ENCODE measurements at places on chromosomes 2 and 18.

GRCh38 chr2:164504253-164504652 lies 117.0 kb downstream of the GRB14 start:
- DNase-seq: no peak

DNA sequence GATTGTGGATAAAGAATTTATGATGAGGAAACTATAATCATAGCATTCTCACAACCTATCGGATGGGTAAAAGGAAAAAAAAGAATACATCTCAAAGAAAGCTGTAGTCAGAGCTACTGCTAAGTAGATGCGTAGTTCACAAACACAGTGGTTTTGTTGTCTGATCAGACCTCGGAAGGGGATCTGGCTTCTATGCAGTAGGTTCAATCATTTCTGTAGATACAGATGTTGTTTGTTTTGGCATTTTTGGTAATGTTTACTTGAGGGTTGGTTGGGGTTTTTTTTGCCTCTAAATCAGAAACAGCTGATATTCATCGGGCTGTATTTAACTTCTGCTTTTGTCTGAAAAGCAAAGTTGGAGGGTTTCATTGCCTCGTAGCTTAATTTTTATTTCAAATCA lies 42.1 kb downstream of the NPAS2 start:
- DNase-seq: no peak

DNA sequence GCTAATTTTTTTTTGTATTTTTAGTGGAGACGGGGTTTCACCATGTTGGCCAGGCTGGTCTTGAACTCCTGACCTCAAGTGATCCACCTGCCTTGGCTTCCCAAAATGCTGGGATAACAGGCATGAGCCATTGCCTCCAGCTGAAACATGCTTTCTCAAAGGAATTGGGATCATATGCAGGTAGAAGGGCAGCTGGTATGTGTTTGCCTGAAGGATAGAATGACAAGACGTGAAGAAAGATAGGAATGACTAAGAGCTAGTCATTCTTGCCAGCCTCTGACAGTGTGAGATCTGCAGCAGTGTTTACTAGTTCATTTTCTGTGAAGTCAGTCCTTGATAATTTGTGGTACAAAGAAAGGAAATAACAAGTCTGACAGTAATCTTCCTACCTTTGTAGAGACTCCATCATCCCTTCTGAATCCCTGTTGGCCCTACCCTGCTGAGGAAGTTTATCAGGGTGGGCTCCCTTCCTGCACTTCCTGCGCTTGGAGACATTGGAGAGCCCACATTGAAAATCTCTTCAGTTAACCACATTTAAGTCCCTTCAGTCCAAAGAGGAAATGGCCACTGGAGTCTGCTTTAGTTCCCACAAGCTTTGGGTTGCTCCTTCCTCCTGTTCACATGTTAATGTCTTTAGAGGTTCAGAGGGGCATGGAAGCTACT lies 14.7 kb downstream of the CFLAR start:
- no peak for DNase-seq

GRCh38 chr2:230700447-230700846 lies 12.2 kb upstream of the CAB39 start:
- DNase-seq: peak; percentile 33

DNA sequence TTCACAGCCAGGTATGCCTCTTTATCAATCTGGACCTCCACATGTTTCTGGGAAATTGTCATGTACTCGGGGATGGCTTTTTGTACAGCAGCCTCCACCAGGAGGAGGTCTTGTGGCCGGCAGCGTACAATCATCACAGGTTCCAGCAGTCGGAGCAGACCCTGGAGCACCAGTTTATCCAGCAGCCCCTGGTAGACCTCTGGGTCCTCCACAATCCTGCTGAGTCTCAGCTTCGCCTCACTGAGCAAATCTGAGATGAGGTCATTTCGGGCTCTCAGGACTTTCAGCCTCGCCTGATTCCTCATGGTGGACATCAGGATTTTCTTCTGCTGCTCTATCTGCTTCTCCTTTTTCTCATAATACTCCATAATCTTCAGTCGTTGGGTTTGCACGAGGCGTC lies 32.8 kb downstream of the TMEM247 start:
- no peak for DNase-seq

DNA sequence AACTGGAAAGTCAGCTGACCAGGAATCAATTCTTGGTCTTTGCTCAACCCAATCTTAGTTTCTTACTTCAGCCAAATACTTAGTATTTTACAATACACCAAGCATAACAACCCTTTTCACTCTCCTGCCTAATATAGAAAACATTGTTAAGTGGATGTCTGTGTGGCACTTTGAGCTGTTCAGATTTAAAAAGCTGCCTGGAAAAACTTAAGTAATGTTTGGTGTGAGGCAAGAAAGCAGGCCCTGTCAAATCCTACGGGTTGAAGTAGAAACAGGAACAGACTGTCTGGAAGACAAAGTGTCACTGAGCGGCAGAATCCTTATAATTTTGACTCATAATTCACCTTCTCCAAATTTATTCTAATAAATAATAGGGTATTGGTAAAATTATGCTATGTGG lies 37.1 kb upstream of the FRZB start:
- DNase-seq: no peak

GRCh38 chr18:7844017-7844416 lies 276.9 kb downstream of the PTPRM start:
- DNase-seq: no peak

DNA sequence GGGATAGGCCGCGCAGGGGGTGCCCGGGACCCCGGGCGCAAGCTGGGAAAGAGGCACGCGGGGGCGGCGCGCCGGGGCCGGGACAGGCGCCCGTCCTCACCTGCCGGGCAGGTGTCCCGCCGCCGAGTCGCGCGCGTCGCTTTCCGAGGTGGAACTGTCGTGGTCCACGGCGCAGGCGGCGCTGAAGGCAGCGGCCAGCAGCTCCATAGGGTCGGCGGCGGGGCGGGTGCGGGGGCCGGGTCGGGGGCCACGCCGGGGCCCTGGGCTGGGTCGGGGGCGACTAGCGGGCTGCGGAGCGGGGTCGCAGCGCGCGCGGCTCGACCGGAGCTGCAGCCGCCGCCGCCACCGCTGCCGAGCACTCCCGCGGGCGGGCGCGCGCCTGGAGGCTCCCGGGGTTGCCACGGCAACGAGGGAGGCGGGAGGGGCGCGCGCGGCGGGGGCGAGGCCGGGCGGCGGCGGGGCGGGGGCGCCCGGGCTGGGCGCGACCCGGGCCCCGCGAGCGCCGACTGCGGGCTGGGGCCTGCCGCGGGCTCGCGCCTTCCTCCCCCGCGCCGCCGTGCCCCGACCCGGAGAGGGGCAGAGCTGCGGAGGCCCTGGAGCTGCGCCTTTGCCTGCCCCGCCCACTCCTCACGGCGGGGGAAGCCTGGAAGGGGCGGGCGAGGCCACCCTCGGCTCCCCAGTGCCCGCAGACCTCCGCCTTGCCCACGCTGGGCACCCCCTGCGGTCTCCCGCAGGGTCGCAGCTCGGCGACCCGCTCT lies 57.9 kb downstream of the SNORC start:
- DNase-seq: no peak

DNA sequence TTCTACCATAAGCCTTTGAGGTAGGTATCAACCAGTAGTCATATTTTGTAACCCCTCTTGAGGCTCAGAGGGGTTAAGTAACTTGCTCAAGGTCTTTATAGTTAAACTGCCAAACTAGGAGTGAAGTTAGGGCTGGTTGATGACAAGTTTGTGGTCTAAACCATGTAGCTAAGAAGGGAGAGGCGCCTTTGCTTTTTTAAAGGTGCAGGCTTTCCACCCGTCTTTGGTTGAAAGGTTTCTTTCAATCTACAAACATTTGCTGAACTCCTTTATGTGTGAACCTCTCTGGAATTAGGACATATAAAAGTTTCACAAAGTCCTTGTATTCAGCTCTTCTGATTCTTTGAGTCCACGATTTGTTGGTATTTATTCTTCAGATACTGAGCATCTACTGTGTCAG lies 2.4 kb upstream of the MTA3 start:
- no peak for DNase-seq

GRCh38 chr2:133437492-133437891 lies 130.8 kb downstream of the NCKAP5 start:
- no peak for DNase-seq

- no peak for DNase-seq
Measured at GRCh38 chr2:55929476-55929875, 5.9 kb upstream of the EFEMP1 start.

- DNase-seq: no peak
Measured at GRCh38 chr18:24026457-24026856, 11.9 kb downstream of the TTC39C start.

DNA sequence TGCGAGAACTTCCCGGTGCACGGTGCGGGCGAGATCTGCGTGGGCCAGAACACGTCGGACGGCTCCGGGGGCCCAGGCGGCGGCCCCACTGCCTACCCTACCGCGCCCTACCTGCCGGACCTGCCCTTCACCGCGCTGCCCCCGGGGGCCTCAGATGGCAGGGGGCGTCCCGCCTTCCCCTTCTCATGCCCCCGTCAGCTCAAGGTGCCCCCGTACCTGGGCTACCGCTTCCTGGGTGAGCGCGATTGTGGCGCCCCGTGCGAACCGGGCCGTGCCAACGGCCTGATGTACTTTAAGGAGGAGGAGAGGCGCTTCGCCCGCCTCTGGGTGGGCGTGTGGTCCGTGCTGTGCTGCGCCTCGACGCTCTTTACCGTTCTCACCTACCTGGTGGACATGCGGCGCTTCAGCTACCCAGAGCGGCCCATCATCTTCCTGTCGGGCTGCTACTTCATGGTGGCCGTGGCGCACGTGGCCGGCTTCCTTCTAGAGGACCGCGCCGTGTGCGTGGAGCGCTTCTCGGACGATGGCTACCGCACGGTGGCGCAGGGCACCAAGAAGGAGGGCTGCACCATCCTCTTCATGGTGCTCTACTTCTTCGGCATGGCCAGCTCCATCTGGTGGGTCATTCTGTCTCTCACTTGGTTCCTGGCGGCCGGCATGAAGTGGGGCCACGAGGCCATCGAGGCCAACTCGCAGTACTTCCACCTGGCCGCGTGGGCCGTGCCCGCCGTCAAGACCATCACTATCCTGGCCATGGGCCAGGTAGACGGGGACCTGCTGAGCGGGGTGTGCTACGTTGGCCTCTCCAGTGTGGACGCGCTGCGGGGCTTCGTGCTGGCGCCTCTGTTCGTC lies 1.7 kb downstream of the FZD7 start:
- DNase-seq: no peak

- DNase-seq: no peak
Measured at GRCh38 chr2:175929850-175930249, 72.2 kb downstream of the LNPK start.

DNA sequence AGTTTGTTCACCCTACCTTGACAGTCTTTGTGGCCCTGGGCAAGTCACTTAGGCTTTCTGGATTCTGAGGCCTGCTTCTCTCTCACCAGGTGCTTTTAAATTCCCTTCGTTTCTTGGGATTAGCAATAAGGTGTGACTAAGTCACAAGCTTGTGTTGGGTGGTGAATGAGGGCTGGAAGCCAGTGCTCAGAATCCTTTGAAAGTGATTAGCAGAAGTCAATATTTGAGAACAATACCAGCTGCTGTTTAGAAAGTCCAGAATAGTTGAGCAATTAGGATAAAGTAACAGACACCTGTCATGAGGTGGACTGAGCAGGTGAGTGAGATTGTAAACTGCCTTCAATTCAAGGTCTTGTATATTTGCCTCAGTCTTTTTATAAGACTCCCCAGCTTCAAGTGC lies 19.3 kb upstream of the MGAT5 start:
- DNase-seq: no peak

- DNase-seq: no peak
Measured at GRCh38 chr2:235535423-235536130, 41.7 kb downstream of the AGAP1 start.

DNA sequence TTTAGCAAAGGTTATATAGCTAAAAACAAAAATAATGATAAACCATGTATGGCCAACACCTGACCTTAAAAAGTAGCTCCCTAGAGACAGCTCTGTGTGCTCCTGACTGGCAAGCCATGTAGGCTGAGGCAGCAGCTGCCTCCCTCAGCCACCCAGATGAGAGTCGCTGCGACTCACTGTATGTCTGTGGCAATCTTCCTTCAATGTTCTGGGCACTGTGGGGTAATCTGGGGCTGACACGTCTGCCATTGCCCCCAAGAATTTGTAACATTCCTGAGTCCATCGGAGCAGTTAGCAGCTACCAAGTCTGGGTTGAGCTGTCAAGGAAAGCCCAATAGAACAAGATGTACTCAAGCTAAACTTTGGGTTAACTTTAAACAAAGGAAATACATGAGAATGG lies 106.4 kb upstream of the DAPL1 start:
- no peak for DNase-seq

DNA sequence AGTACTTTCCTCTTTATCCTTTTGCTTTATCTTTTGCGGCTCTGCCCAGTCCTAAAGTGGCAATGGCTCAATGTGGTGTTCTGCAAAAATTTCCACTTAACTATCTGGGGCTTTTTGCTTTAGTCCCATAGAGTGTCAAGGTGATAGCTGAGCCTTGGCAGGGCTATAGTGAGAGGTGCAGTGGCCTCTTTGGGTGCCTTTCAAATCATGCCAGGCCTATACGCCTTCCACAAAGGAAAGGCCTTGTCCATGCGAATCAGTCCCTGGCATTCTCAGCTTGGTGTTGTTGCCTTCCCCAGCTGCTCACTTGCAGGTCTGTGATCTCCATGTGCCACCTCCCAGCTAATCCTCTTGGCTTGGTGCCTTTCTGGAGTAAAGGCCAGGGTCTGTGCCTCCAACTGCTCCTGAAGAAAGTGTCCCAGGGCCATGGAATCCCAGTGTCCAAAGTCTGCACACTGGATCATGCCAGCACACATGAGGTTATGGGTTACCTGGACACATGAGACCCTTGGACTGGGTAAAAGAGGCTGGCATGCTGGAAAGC lies 26.6 kb downstream of the PAX8 start:
- DNase-seq: no peak

DNA sequence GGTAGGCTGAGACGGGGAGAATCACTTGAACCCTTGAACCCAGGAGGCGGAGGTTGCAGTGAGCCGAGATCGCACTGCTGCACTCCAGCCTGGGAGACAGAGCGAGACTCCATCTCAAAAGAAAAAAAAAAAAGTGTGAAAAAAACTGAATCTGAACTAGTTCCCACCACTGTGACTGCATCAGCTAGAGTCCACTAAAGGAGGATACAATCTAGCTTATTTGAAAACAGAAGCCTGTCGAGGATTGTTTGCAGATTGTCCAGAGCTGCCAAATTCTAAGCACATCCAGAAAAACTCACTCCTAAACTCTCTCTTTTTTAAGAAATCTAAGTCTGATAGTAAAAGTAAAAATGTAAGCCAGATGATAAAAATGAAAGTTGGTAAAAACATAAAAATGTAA lies 10.6 kb downstream of the GFPT1 start:
- no peak for DNase-seq

DNA sequence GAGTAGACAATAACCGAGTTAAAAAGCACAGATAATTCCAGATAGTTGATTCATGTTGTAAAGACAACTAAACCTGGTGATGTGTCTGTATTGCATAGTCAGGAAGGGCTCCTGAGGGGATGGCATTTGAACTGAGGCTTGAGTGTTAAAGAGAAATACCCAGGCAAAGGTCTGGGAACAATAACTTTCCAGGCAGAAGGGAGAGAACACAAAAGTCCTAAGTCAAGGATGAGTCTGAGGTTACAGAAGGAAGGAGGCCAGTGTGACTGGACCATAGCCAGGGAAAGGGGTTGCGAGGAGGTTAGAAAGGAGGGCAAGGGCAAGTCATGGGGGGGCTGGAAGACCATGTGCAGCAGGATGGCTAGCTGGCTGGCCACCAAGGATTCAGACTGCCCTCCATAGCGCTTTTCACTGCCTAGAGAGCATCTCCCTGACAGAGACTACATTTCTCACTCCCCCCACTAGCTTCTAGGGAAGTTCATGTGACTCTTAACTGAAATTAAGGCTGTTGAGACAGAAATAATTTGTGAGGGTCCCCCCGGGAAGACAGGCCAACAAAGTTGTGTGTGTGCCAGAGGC lies 135.5 kb upstream of the CREB1 start:
- DNase-seq: no peak

GRCh38 chr2:7448578-7449264 lies 531.5 kb downstream of the RNF144A start:
- no peak for DNase-seq

- DNase-seq: no peak
Measured at GRCh38 chr2:96262306-96262705, 3.5 kb downstream of the TMEM127 start.
